ENCODE measurements at places on chromosomes 6 and 20.

- DNase-seq = no peak
Observed at GRCh38 chr20:47216819-47217410, 139.6 kb downstream of the ZMYND8 start.

GRCh38 chr6:7939184-7939863 is 28.7 kb upstream of the TXNDC5 start:
- DNase-seq = no peak

GRCh38 chr20:57678340-57678739 is 31.5 kb downstream of the PMEPA1 start:
- DNase-seq = peak; percentile 64

DNA sequence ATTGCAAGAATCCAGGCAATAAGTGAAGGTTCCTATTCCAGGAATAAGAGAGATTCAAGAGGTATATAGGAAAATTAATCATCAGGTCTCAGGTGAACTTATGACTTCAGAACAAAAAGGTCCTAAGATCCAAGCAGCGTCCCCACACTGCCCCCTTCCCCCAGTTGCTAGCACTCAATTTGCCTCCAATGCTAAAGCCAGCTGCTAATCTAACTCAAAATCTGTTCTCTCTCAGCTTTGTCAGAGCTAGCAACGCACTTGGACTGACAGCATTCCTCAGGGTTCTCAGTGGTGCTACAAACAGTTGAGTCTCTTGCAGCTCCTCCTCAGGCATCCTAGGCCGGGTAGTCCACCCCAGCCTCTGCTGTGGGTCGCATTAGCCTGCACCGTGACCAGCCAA is 148.3 kb downstream of the RFX6 start:
- no peak for DNase-seq

GRCh38 chr6:11497881-11498280 is 39.7 kb upstream of the TMEM170B start:
- no peak for DNase-seq

DNA sequence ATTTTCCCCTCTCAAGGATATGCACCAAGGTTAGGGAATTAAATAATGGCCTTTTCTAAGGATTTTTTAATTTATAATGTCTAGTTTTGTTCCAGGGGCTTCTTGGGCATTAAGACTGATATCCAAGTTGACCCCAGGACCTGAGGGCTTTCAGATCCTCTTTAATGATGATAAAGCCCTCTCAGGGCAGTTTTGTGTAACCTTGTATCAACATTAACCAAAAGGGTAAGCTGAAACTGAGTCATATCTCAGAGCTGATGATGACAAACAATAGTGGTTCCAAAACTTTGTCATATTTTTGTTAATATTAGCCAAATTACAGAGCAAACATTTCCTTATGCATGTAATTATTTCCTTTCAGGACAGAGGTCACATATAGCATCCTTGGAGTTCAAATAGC is 309.4 kb upstream of the MAN1A1 start:
- no peak for DNase-seq

DNA sequence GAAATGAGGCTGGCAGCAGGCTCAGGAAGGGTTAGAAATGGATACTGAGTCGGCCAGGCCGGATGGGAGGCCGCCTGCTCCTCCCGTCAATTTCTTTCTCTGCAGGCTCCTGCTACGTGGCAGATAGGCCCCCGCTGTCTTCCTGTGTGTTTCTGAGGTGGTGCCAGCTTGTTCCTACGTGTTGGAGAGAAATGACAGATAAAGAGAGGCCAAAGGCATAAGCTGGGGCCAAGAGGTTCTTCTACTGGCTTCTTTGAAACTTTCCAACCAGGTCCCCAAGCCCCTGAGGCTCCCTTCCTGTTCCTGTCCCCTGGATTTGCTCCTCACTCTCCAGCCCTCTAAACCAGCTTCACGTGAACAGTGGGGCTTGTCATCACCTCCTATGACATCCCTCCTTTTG is 76.8 kb downstream of the TCP11 start:
- DNase-seq = no peak

GRCh38 chr6:160972111-160972510 is 19.5 kb upstream of the MAP3K4 start:
- DNase-seq = no peak

GRCh38 chr6:72683797-72684196 is 61.9 kb downstream of the KCNQ5 start:
- no peak for DNase-seq

DNA sequence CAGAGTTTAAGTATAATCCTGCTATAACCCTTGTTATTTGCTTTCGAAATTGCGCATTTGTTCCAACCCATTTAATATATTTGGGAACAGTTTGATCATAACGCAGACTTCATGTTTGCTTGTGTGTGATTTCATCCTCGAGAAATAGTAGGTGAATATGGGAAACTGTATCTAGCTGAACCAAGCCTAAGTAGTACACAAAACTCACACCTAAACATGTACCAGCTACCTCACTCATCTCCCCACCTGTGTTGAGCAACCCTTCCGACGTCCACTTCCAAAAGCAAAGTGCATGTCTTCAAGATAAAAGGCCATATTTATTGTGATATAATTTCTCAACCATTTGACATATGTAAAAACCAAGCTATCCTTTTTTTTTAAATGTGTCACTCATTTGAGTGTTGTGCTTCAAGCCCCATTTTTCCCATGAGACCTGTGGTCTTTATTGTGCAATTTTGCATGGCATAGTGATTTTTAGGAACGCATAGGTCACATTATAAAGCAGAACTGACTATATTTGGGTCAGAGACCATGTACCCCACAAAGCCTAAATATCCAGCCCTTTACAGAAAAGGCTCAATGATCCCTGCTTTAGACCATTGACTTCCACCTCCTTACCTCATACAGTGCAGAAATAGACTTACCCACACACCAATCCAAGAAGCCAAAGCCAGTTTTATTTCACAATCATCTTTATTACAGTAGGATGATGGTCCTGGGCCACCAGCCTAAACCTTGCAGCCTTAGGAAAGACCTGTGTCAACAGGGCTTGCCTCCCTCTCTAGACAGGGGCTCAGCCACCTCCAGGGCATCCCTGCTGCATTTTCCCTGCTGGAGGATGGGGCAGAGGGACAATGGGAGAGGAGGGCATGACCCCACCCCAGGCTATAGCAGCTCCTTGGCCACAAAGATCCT is 7.1 kb downstream of the CCND3 start:
- no peak for DNase-seq

- no peak for DNase-seq
Observed at GRCh38 chr6:77463308-77463860, at the start of gene HTR1B. Gene HTR1B (minus strand): TSS chr6:77463491. CDS start chr6:77463403, 88 bp downstream.

GRCh38 chr6:13120483-13121482 is 207.6 kb downstream of the TBC1D7 start:
- no peak for DNase-seq

DNA sequence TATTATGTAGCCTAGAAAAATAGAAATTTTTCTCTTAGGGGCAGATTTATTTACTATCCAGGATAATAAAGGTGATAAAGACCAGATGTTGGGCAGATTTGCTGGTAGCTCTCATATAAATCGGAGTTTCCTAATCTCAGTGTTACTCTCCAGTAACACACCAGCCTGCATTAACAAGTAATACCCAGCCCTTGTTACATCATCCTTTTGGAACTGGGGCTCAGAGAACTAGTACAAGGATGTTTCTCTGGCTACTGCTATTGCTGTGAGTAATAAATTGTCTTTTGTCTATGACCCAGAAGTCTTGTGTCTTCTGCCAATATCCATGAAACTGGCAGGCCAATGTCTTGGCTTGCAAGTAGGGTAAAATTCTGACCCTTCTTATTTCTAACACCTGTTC is 16.8 kb downstream of the TPD52L1 start:
- DNase-seq = no peak

DNA sequence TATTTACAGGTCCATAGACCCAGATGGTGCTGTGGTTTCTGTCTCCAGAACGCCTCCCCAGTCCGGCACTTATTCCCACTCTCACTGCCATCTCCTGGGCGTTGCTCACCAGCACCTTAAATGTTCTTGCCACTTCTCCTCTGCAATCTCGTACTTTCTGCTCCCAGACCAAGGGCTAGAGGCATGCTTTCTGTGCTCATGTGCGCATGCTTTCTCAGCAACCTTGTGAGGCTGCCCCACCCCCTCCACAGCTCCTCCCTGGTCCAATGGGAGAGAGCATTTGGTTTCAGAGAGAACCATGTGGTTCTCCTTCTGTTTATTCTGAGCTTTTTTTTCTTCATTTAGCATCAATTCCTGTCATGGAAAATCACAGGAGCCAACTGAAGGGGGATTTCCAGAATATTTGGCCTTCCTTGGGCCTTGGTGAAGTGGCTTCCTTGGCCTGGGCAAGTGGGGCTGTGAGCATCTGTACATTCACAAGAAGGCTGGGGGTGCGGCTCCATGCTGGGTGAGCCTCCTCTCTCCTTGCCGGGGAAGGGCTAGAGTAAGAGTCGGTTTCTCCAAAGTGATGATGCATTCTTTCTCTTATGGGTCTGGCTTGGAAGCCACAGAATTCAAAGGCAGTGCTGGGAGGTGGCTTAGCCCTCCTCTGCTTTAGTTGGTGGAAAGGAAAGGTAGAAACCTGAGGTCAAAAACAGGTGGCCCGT is 66.6 kb downstream of the PHACTR3 start:
- no peak for DNase-seq

DNA sequence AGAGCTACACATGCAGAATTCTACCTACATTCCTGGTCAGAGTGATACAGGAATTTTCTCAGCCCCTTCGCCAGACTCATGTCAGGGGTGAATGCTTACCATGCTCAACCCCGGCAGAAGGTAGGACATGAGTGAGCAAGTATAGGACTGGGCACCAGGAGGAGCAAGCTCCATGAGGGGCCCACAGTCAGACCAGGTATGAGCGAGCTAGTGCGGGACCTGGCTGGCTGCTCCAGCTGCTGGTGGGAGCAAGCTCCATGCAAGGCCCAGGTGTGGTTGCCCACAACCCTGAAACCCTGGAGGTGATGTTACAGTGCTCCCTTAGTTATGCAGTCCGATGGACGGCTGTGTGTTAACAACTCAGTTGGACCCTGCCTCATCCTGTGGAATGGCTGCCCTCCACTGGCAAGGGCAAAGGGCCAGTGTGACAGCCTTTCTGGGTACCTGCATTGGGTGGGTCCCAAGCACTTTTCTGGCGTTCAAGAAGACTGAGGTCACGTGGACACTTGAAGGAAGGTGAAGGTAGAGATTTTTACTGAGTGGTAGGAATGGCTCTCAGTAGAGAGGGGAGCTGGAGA is 503.5 kb upstream of the CITED2 start:
- DNase-seq = no peak

DNA sequence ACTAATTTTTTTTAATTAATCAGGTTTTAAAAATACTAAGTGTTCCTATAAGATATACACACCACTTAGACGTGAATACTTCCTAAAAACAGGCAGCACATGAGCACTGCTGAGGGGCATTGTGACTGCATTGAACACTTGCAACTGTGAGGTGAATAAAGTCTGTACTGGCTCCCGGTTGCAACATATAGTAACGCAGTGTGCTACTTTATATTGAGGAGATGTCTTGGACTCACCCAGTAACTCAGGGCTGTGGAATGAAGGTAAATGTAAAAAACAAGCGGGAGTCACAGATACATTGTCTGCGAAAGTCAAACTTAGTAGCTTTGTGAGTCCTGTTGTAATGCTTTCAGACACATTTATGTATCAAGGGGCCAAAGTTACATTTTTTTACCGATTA is 17.0 kb upstream of the HLA-A start:
- DNase-seq = no peak

DNA sequence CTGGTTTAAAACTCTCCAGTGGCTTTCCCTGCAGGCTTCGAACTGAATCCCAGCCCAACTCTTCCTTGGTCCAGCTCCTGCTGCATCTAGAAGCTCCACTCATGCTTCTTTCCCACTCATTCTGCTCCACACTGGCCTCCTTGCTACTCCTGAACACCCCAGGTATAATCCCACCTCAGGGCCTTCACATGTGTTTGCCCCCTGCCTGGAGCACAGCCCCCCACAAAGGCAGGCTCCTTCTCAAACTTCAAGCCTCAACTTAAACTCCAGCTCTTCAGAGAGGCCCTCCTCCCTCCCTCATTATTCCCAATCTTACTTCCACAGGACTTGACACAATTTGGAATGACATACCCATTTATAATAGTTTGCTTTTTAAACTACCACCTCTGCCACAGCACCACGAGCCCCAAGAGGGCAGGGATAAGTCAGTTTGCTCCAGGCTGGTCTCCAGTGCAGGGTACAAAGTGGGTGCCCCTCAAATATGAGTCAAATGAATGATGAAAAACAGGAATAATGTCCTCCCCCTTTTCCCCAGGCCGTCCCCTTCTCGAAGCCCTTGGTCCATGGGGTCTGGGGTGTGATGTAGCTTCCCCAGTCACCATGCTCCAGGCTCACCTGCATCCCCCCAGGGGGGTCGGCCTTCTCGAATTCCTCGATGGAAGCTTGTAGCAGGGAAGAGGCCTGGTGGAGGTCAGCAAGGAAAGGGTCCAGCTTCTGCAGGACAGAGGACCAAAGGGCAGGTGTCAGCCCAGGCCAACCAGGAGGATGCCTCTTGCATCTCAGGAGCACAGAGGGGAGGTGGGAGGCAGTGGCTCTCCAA is 37.4 kb downstream of the KIAA1755 start:
- no peak for DNase-seq

DNA sequence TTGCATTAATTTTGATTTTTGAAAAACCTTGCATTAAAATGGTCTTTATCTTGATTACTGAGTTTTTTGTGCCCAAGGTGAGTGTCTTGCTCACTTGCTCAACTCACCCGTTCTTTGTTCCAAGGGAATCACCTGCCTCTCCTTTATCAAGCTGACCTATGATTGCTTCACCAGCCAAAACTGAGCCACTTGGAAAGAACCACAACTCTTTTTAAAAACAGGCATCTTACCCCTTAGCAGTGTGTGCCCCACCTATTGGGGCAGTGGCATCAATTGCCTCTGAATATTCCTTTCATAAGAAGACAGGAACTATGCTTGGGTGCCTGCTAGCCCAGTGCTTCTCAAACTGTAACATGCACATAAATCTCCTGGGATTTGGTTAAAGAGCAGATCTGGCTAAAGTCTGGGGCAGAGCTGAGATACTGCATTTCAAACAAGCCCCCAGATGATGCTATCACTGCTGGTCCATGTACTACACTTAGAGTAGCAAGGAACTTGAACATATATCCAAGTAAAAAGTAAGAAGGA is 3.3 kb upstream of the STK38 start:
- DNase-seq = no peak

- peak; percentile 24 for DNase-seq
Observed at GRCh38 chr20:62156592-62157386, 13.2 kb downstream of the SS18L1 start.

GRCh38 chr6:6942831-6943230 is 164.9 kb upstream of the RREB1 start:
- DNase-seq = no peak

- DNase-seq = peak; percentile 48
Observed at GRCh38 chr20:32674362-32674789, 635 bp upstream of the C20orf203 start.

All from NCI-H1694 (cell line).